Prostate gland (tissue), 2 donors: ENCODE measurements at places on chromosomes 1 and 21. TPM values are rescaled to one million over a fixed set of nuclear protein-coding genes. Genes with fewer than 3 reads are reported as not detected.

Gene C1orf210
- 21.7 TPM for total RNA-seq

Gene HPCA
- total RNA-seq: not detected

GRCh38 chr1:234361102-234361603 lies 12.1 kb upstream of the COA6 start:
- H3K27ac ChIP-seq: no peak overlapping the region
- DNase-seq: no peak
- no peaks in the 10 kb centered on the region for H3K27me3 ChIP-seq
- H3K4me1 ChIP-seq: no peaks in the 10 kb centered on the region
- H3K4me3 ChIP-seq: no peak overlapping the region

- no peaks in the 10 kb centered on the region for H3K36me3 ChIP-seq
- DNase-seq: no peak
- H3K4me3 ChIP-seq: no peak overlapping the region
Measured at GRCh38 chr1:93525431-93525830, 77.5 kb downstream of the FNBP1L start.
